Stimulated activated naive B cell treated with anti-CD40 and anti-IgM and Interleukin-4, amounts not matched to agents 10 μg/mL and 1 μg/mL and 100 μg/mL, for 72 hours (primary cell): ENCODE measurements at places on chromosomes 2 and 18.

DNA sequence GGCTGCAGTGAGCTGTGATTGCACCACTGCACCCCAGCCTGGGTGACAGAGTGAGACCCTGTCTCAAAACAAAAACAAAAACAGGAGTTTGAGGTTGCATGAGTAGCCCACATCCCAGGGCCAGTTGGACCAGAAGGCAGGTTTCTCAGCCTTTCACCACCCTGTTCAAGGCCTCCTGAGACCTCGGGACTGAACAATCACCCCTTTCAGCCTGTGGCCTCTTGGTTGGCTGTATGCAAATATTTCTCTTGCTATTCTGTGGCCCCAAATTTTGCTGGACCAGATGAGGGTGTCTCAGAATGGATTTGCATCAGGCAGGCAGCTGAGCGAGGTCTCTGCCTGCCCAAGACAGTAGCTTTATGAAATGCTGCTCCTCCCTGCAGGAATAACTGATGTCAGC, 56.9 kb downstream of the DPYSL5 start:
- no peak for DNase-seq

DNA sequence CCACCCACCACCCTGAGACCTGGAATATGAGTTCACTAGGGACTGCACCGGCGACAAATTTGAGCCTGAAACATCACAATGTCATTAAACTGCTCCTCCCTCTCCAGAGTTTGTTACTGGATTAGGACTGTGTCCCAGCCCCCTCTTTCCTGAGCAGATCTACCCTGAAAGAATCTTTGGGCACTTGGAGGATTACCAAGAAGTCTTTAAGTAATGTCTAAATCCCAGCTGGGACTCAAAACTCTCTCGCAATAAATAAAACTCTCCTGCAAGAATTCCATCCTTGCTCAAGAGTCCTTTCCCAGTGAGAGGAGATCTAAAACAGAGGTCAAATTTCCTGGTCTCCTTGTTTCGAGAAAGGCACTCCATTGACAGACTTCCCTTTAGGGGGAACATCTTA, 20.9 kb downstream of the GKN2 start:
- no peak for DNase-seq

DNA sequence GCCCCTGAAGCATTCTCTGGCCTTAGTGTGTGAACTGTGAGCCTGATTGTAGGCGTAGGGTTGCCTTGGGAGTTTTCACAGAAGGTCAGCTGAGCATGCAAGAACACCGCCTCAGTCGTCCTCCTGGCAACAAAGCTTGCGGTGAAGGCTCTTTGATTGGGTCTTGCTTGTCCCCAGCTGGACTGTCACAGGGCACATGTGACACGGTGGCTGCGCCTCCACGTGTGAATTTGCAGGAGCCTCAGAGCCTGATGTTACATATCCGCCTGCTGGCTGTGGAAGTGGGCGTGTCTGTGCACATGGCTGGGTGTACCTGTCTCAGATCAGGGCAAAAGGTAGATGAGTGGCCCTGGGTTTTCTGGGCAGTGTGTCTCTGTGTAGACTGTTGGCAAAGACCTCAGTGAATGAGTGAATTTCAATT, 228.7 kb downstream of the HAUS1 start:
- DNase-seq, result no peak

DNA sequence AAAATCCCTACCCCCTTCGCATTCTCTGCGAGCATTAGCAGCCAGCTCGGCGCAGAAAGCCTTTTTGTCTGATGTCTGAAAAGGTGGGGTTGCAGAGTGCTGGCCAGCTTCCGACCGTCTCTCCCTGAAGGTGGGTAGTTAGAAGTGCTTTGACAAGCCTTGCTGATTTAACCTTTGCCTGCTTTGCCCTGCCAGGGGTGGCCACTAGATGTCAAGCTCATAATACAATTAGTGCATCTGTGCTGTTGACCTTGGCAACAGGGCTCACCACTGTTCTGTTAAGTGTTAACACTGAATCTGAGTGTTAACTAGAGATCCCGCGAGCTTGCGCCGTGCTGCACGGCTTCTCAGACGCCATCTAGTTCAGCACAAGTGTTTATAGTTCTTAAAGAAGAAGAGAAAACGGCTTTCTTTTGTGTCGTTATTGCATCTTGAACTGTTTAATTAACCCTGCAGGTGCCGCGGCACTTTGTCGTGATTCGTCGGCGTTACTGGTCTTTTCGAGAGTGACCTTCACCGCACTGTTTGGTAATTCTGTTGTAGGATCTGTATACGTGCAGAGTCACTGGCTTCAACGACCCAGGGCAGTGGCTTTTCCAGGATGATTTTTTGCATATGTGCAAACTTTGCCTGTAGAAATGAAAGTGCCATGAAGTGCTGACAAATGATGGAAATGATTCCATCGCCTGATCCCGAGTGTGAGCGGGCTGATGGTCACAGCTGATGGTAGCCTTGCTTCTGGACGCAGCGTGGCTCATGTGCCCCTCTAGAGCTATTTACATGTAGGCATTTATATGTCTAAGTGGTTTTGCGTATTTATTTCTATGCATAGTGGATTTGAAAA, 5.5 kb downstream of the SALL3 start:
- DNase-seq, result peak; percentile 19

- DNase-seq, result no peak
Measured at GRCh38 chr18:10368456-10369453, 85.7 kb upstream of the APCDD1 start.

DNA sequence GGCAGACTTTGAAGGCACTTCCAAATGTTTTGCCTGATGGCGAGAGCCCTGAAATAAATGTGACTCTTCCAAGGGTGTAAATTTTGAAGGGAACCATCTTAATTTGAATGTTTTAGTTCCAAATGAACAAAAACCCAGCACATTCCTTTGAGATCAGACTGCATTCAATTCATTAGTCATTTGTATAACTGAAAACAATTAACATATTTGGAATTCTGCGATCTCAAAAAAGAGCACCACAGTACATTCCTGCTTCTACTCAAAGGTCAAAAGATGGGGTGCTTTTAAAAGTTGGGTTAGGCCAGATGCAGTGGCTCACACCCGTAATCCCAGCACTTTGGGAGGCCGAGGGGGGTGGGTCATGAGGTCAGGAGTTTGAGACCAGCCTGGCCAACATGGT, 38.2 kb upstream of the CHRNA1 start:
- DNase-seq, result no peak

- DNase-seq, result no peak
Measured at GRCh38 chr2:197547163-197547900, 31.5 kb downstream of the MOB4 start.

DNA sequence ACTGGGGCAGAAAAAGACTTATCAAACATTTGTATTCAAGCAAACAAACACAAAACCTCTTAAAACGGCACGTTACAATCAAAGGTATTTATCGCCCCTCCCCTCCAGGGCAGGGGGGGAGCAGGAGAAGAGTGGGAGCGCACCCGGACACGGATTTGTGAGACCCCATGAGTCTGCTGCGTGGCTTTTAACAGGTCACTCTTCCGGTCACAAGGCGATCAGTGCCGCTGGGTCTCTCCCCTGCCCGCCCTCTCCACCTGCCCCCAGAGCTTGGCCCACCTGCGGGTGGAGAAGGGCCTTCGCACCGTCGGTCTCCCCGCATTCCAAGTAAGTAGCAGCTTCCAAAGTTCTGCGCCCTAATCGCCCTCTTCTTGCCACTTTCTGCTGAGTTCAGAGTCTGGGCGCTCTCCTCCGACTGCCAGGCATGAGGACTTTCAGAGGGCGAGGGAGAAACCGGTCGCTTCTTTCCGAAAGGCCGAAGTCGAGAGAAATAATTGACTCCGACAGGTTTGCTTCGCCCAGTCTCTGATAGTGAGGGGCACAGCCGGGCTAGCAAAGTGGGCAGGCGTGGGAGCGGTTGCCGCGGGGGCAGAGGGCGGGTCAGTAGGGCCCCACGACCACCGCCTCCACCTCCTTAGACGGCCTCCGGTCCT, 800 bp downstream of the RPRM start:
- DNase-seq, result no peak

- peak; percentile 55 for DNase-seq
Measured at GRCh38 chr2:28681158-28681571, 70.5 kb upstream of the PPP1CB start.

DNA sequence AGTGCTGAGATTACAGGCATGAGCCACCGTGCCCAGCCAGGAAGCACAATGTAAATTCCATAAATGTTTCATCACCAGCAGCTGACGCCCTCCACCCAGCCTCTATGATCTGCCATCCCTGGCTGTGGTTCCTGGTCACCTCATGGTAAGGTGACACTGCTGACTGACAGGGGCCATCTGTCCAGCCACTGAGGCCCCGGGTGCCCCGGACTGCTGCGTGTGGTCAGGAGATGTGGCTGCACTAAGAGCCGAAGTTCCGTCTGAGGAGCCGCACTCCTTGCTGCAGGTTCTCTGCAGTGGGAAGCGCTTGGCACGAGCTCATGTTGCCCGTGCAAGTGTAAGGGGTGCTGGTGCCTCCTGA, 10.9 kb downstream of the NTSR2 start:
- no peak for DNase-seq

GRCh38 chr2:1628893-1629292, 115.4 kb downstream of the PXDN start:
- no peak for DNase-seq
